Hematopoietic multipotent progenitor cell treated with erythropoietin and hydrocortisone succinate and interleukin-3 and kit ligand, for 4 days (in vitro differentiated cells): ENCODE measurements at places on chromosomes 12 and 14.

GRCh38 chr14:58747181-58747580 is 109.4 kb downstream of the DACT1 start:
- DNase-seq = peak; percentile 87

- DNase-seq = no peak
These were observed 119.1 kb downstream of the ITPR2 start for GRCh38 chr12:26713885-26714383.

DNA sequence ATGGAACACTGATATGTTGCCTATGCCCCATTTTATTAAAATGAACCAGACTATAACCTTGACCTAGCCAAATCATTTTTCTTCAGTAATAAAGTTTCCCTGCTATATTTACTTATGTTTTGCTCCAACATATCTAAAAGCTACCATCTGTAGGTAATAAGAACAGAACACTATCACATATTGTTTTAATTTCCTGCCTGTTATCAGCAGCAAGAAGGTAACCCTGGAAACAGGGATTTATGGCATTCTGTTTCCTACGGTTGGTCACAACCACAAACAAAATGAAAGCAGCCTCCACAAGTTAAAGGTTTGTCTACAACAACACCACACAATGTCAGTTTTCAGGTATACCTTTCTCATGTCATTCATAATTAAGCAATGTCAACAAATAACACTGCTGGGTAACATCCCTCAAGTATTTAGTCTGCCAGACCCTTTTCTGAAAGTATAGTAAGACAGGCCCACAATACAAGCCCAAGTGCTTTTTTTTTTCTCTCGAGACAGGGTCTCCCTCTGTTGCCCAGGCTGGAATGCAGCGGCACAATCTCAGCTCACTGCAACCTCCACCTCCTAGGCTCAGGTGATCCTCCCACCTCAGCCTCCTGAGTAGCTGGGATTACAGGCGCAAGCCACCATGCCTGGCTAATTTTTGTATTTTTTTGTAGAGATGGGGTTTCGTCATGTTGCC is 25.5 kb downstream of the GCH1 start:
- peak; percentile 46 for DNase-seq

GRCh38 chr14:33364466-33364865 is 425.8 kb downstream of the NPAS3 start:
- no peak for DNase-seq

DNA sequence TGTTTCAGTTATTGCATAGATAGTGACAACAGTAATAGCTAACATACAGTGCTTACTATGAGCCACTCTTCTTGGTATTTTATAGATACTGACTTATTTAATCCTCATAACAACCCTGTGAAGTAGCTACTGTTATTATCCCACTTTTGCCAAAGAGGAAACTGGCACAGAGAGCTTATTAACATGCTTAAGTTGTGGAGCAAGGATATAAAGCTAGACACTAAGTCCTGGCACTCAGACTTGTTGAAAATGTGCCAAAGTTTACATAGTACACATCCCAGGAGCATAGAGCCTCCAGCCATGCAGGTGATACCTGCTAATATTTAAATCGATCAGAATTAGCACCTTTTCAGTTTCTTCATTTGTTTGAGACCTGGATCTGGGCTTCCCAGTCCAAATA is 41.8 kb downstream of the VEZT start:
- DNase-seq = no peak

DNA sequence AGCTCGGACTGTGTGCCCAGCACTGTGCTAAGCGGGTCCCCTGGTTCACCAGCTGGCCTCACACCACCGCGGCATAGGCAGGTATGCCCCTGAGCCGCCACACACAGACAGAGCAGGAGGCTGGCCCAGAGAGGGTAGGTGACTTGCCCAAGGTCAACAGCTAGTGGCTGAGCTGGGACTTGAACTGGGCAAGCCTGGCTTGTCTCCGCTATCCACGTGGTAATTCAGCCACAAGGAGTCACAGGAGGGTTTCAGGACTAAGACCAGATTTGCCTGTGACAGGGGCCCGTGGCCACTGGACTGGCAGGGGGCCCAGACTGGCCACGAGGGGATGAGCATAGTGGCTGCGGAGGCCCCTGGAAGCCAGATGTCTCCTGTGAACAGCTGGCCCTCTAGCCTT is 47.7 kb downstream of the NCOR2 start:
- no peak for DNase-seq

DNA sequence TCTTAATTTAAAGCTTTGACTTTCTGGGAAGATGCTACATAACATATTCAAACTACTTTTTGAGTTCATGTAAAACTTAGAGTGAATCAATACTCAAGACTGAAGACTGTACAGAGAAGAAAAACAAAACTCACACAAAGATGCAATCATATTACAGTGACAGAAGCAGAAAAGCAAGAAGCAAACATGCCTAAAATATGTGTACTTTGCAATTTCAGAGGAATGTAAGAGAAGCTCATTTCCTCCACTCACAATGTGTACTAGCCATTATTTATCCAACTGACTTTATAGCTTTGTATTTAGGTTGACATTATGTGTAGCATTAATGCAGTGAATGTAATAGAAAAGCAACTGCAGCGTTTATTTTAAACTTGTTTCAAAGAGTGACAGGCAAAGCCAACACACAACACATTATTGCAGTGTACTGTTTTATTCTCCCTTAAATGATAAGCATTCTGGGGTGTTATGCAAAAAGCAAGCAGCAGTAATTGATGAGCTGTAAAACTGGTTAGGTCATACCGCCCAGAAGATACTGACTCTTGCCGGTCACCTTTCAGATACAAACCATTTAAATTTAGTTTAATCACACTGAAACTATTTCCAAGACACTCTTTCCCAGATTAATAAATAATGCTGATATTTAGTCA is 88.2 kb upstream of the PAWR start:
- no peak for DNase-seq

DNA sequence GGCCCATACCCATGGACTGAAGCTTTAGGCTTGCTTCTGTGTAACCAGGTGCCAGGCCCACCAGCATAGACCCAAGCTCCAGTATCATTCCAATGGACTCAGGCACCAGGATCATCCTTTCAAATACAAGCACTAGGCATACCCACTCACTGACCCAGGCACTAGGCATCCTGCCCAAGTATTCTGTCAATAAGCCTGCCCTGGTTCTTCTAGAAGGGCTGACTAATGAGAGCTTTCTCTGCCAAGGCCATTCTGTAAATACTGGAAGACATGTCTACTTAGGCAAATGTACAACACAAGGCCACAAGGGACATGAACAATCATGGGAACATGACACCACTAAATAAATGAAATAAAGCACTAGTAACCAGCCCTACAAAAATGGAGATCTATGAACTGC is 352.2 kb downstream of the FSCB start:
- no peak for DNase-seq

DNA sequence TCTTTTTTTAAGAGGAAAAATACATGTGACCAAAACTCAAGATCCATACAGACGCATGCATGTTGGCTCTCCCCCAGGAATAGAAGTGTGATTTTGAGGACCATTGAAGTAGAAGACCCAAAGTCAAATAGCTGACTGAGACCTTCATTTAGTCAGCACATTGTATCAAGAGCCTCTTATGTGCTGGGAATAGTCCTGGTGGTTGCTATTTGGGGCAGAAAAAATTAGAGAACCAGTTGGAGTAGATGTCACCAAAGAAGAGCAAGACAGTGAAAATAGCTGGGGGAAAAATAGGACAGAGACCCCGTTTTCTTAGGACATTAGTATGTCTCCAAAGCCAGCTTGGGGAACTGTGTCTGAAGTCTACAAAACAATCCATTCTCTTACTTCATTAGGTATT is 93.6 kb downstream of the PELI2 start:
- no peak for DNase-seq

DNA sequence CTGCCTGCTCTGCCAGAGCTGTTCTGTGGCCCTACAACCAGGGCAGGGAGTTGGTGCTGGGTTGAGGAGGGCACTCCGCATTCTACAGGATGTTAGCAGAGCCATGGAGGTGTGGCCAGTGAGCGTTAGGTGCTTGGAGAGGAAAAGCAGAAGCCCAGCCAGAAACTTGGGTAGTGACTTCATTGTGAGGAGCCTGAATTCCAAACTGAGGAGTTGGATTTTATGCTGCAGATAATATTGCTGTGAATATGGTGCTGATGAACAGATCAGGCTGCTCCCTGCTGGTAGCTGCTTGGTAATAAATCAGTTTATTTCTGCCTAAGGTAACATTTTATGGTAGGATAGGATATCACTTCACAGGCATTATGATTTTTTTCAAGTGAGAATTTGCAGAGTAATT is 7.1 kb upstream of the CCDC175 start:
- DNase-seq = peak; percentile 34

- no peak for DNase-seq
These were observed 20.6 kb upstream of the BDKRB1 start for GRCh38 chr14:96235426-96235825.

GRCh38 chr12:47209014-47209413 is 129.3 kb upstream of the AMIGO2 start:
- DNase-seq = no peak

- no peak for DNase-seq
These were observed 88.7 kb downstream of the LLPH start for GRCh38 chr12:66041651-66042363.
